ENCODE measurements at places on chromosomes 2 and 18.

DNA sequence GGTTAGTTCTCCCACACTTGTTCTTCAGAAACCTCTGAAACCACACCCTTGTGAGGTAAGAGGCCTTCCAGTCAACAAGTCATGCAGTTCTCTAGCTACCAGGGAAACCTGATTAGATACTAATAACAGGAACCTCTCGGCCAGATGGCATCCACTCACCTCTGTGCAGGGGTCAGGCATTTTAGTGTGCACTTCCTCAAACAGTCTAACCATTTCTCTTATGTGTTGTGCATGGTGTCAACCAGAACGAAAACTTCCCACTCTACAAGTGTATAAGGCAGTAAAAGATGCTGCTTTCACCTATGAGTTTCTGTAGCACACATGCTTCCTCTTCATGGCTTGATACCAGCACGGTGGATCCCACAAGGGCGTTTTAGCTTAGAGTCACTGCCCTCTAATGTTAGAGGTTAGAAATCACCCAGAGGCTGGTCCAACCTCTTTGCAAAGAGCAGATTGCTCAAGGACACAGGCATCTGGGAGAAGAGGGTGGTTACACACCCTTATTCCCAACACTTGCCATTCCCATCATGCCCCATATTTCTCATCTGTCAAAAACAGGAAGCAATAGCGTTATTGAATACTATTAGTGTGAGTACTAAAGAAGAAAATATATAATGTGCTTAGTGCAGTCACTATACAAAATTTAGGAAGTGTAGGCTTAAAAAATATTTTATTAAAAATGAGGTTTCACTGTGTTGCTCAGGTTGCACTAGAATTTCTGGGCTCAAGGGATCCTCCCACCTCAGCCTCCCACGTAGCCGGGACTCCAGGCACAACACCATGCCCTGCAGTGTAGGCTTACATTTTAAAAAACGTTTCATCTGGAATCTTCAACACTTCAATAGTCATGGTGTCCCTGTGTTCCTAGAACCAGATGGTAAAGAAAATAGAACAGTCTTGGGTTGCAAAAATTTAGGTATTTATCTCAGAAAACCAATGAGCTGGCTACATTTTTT is 34.5 kb upstream of the RAB31 start:
- DNase-seq = peak; percentile 18

DNA sequence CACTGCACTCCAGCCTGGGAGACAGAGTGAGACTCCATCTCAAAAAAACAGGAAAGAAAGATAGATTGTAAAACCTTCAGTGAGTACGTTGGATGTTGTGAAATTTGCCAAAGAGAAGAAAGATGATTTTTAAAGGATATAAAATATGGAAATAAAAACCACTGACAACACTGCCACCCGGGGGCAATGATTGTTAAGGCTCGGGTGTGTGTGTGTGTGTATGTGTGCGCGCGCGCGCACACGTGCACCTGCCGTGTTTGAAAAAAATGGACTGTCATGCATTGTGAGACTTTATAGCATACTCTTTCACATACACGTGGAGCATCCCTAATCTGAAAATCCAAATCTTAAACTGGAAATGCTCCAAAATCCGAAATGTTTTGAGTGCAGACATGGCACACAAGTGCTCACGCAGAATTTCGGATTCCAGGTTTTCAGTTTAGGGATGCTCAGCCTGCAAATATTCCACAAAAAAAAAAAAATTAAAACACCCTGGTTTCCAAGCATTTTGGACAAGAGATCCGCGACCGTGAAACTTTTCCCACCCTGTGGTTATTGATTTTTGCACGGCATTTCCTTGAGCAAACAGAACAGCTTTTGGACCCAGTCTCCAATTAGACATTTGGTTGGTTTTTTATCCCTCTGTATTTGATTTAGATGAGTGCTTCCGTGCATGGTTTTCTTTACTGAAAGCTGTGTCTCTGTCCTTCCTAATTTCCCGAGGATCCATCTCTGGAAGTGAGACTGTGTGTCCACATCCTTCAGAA is 269.2 kb downstream of the AGAP1 start:
- DNase-seq = no peak

DNA sequence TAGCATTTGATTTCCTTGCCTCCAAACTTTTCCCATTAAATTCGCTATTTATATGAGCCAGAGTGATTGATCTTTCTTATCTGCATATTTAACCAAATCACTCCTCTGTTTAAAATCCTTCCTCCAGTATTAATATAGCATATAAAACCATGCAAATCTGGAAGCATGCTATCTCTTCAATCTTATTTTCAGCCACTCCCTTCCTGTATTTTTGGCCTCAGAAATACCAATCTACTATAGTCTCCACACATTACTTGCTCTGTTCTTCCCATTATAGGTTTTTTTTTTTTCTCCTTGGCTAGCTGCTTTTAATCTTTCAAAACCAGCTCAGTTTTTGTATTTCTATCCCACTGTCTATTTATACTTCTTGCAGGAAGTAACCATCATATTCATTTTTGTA is 19.1 kb downstream of the MAP2 start:
- no peak for DNase-seq

- no peak for DNase-seq
Observed at GRCh38 chr2:186688813-186689212, 5.0 kb upstream of the FAM171B start.

- no peak for DNase-seq
Observed at GRCh38 chr2:60317844-60318243, 235.6 kb downstream of the BCL11A start.

- no peak for DNase-seq
Observed at GRCh38 chr2:150528861-150529801, 41.7 kb upstream of the RND3 start.

- DNase-seq = no peak
Observed at GRCh38 chr18:22473366-22473765, 55.7 kb upstream of the CTAGE1 start.

DNA sequence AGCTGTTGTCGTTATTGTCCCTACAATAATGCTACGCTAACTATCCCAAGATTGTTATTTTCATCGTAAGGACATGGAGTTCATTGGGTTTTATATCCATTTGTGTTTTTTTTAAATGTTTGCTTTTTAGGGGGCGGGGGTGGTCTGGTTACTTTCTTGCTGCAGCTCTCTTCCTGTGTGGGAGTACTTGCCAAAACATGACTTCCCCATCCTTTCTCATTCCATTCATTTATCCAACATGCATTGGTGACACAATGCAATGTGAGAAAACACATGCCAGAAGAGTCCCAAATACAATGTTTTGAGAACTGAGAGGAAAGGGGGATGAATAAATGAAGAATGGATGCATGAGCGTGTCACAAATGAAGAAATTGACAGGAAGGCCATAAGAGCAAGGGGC is 55.9 kb downstream of the E2F6 start:
- DNase-seq = no peak

DNA sequence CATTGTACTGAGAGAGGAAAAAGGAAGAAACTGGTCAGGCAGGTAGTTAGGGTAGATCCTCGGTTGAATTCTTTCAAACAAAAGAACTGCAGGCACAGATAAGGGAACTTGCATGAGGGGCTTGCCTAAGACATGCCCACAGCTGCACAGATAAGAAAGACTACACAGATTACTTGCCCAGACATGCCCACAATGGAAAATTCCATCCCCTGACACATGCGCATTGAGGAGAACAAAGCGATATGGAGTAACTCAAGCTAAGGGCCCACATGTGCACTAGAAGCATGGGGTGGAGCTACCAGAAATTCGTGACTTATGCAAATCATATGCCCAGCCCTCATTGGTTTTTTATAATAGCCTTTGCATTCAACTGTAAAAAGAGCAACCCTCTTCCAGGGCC is 181.3 kb upstream of the ZNF521 start:
- DNase-seq = no peak

GRCh38 chr2:120461092-120461491 is 115.2 kb downstream of the INHBB start:
- no peak for DNase-seq

DNA sequence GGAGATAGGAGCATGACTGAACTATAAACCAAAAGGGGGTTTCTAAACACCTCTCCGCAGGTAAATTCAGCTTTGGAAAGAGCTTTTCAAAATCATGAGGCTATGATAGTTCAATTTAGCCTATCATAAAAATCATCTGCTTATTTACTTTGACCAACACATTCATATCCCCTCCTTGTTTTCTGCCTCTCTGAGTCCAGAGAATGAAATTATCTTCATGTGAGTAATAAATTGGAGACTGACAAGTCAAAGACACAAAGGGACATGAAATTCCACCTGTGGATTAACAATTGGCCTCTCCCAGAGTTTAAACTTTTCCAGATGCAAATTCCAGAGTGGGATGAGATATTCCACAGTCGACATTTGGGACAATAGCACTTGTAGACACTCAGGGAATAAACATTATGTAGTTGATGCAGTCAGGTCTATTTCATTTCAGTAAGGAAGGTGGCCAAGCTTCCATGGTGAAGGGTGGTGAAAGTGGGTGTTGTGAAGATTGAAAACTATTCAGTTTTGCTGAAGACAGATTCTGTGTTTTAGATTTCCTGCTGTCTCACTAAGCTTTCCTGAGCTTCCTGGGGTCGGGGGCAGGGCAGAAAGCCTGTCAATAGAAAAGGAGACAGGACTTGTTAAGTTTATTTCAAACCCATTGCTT is 84.7 kb downstream of the CDC42EP3 start:
- no peak for DNase-seq

DNA sequence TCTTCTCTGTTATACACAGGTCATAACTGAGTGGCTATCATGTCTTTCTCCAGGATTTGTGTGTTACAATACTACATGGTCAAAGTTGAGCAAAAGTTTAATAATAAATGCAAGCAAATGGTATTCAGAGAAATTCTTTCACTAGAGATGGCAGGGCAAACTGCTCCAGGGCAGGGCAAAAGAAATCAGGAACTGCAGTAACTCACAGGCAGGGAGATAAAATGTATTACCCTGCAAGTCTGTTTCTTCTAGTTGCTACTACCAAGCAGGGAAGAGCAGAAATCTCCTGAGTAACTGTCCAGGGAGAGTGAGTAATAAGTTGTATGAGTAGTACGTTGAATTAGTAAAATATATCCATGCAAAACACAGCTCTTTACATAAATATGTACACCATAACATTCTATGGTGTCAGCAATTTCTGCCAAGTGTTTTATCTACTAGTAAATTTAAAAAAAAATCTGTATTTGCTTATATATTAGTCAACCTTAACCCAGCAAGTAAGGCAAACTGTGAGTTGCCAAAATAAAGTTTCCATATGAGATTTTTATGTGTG is 404.1 kb downstream of the ZEB2 start:
- DNase-seq = no peak

DNA sequence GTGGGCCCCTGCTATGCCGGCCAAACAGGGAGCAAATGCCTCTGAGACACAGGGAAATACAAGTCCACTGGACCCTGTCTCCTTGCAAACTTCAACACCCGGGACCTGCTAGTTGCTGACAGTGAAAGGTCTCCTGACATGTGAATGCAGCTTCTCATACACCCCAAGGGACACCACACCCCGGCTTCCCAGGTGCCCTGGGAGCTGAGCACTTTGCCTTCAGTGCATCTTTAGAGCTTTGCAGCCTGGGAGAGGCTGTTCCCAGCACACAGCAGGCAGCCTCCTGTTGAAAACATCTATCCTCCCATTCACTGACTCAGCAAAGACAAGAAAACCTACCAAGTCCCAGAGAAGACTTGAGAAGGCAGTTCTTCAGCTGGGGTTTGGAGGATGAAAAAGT is 143.4 kb downstream of the COL6A3 start:
- DNase-seq = no peak

GRCh38 chr2:161905389-161906046 is 168.5 kb downstream of the DPP4 start:
- DNase-seq = no peak

GRCh38 chr2:189959450-189959849 is 103.1 kb downstream of the MSTN start:
- DNase-seq = no peak

GRCh38 chr2:219916726-219917440 is 289.5 kb downstream of the SLC4A3 start:
- no peak for DNase-seq

- DNase-seq = no peak
Observed at GRCh38 chr2:60480089-60480773, 73.2 kb downstream of the BCL11A start.

GRCh38 chr2:62941413-62941812 is 109.2 kb upstream of the OTX1 start:
- no peak for DNase-seq

DNA sequence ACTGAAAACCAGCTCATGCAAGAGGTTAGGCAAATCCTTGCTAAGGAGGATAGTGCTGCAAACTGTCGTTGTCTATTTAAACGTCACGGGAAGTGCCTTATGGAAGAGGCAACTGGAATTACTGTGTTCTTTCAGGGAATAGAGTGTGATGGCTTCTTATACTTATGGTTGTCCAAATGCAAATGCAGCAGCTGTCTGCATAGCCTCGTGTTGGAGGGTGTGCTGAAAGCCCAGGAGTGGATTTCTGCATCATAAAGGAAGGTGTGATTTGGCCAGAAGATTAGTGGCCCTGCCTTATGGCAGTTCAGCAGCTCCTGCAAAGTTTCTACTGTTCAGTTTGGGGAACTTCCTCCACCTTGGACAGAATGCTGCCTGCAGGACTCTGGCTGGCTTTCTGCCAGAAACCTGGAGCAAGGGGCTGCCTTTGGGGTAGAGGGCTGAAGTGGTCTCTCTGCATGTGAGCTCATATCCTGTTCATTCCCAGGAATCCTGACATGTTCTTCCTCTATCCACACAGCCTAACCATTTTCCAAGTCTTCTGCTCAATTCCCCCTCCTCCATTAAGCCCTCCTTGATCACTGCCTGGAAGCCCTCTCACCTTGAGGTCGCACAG is 321.2 kb upstream of the CXCR4 start:
- no peak for DNase-seq

- no peak for DNase-seq
Observed at GRCh38 chr2:12587729-12588522, 128.8 kb upstream of the TRIB2 start.

GRCh38 chr18:64714086-64714485 is 565.2 kb upstream of the LINC00305 start:
- DNase-seq = no peak

DNA sequence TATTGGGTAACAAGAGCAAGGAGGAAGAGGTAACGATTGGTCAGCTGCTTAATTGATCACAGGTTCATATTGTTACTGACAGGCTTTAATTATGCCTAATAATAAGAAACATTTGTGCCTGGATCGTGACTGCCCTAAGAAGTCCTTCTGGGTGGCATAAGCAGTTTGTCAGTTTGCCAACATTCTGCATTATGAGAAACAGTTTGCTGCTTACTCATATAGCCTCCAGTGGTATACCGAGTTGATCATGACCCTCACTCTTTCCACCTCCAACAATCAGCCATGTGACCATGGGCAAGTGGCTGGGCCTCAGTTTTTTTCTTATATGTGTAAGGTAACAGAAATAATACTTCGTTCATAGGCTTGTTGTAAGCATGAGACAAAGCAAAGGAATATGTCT is 96.6 kb upstream of the CABLES1 start:
- no peak for DNase-seq

Data from SK-N-DZ (cell line).